Activated naive CD4-positive, alpha-beta T cell (primary cell): ENCODE measurements at places on chromosomes 13 and 19.

GRCh38 chr13:65300220-65300619 lies 1929.9 kb downstream of the PCDH9 start:
- DNase-seq: no peak

- no peak for DNase-seq
Observed at GRCh38 chr19:15317392-15318071, 14.8 kb downstream of the BRD4 start.

DNA sequence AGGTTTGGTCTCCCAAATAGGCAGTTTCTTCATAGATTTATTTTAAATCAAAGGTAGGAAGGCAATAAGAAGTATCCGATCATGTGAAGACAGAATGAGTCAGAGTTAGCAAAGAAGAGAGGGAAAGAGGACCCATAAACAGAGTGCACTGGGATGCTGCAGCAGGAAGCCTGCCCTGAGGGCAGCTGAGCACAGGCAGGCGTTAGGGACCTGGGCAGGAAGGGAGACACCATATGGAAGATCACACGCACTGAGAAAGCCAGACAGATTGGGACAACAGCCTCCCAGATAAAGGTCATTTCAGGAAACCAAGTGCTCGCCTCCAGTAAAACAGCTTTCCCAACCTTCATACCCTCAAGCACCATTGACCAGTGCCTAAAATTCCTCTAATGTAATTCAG lies 598.0 kb downstream of the EFNB2 start:
- no peak for DNase-seq

GRCh38 chr13:67101730-67102467 lies 128.2 kb downstream of the PCDH9 start:
- no peak for DNase-seq

GRCh38 chr13:52711286-52711685 lies 28.3 kb downstream of the CNMD start:
- DNase-seq: no peak

DNA sequence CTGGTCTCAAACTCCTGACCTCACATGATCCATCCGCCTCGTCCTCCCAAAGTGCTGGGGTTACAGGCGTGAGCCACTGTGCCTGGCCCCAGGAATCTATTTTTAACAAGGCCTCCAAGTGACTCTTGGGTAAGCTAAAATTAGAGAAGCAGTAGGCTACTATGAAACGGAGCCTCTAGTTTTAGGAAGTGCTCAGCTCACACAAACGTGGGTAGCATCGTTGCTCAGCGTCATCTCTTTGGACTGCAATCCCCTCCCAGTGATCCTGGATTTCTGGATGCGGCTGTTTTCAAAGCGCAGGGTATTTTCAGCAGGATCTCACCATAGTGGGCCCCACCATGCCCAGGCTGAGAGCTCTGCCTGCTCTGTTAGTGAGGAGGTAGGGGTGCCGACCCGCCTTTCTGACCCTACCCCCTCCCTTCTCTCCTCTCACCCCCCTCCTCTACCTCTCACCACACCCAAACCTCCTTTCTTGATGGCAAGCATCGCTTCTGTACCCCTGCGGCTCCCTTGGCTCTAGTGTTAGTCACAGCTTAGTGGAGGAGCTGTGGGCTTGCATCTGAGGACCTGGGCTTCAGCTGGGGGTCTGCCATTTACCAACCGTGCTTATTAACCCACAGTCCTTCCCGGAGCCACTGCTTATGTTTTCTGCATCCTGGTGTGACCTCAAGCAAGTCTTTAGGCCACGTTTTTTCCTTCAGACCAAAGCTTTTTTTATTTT lies 34.2 kb downstream of the GJA3 start:
- no peak for DNase-seq

GRCh38 chr19:7674010-7675005 lies 2.6 kb upstream of the MCEMP1 start:
- DNase-seq: no peak

GRCh38 chr13:86446311-86446710 lies 647.1 kb upstream of the SLITRK6 start:
- DNase-seq: no peak

DNA sequence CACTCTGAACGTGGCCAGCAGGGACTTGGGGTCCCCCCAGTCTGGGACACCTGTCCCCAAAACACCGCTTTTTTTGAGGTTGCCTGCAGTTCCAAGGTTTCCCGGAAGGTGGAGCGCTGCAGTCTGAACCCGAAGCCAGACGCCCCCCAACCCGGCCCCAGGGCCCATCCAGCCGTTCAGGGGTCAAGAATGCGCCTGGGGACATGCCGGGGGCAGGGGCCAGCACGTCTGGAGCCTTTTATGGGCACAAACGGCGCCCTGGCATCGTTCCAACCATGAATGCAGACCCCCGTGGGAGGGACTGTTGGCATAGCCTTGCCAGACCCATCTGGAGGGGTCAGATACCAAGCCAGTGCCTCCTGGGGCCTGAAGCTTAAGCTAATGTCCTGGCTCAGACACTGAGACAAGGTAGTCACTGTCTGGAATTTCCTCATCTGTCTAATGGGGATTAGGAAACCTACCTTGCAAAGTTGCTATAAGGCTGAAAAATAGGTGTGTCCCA lies 6.9 kb downstream of the S1PR5 start:
- DNase-seq: peak; percentile 50

GRCh38 chr13:24187185-24187584 lies 26.7 kb downstream of the SPATA13 start:
- DNase-seq: no peak

DNA sequence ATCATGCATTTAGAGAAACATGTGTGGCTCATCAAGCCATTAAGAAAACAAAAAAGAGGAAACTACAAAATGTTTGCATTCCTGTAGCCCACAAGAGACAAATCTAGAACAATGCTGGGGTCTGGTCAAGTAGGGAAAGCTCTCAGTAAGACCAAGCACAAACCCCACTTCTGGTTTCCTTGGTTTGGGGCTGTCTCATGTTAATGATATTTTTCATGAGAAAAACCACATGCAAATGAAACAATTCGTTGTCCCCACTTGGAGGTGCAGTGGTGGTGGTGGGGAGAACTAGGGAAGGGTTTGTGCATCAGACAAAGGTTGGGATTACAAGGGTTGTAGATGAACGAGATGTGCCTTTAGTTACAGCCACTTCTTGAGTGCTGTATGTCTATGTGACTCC lies 7.0 kb upstream of the RB1 start:
- no peak for DNase-seq

GRCh38 chr19:46674416-46675178 lies 13.6 kb upstream of the DACT3 start:
- no peak for DNase-seq

GRCh38 chr19:28166025-28166424 lies 1046.9 kb downstream of the UQCRFS1 start:
- no peak for DNase-seq

DNA sequence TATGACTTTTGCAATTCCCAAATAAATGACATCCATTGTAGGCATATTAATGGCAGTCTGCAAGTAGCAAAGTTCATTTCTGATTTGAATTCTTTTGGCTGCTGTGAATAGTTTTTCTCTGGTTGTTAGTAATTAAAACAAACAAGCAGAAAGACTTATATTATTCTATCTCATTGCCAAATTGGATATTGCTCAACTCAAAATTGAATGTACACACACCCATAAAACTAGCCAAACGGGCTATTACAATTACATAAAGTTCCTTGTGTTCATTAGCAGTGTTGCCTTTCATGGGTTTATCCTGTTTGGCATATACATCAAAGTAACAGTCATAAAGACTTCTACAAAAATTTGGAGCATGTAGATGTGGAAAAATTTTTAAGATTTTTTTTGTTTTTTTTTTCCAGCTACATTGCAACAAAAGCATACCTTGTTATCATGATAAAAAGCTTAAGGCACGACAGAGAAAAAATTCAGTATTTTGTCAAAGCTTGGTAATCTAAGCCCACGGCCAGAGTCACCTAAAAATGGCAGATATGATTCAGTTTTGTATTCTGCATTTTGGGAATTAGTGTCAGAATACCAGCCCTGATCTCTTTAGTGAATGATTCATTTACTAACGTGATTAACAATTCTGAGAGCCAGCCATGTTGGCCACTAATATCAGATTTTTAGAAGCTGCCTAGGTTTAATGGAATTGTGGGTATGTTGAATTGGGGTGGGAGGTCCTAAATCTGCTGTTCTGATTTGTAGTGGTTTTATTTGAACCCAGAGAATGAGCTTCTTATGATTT lies 108.4 kb downstream of the KLF5 start:
- no peak for DNase-seq

DNA sequence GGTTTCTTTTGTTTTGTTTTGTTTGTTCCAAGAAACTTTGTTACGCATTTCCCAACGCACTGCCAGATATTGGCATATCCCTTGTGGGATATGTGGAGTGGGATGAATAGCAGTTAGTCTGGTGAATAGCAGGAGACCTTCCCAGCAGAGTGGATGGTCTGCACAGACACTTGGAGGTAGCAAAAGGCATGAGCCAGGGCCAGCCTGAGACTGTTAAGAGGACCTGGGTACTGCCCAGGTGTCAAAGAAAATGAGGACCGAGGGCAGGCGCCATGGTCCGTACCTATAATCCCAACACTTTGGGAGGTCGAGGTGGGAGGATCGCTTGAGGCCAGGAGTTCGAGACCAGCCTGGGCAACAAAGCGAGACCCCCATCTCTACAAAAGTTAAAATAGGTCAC lies 13.5 kb upstream of the PDCD5 start:
- no peak for DNase-seq

GRCh38 chr13:50129706-50130122 lies 114.5 kb downstream of the KCNRG start:
- DNase-seq: no peak

DNA sequence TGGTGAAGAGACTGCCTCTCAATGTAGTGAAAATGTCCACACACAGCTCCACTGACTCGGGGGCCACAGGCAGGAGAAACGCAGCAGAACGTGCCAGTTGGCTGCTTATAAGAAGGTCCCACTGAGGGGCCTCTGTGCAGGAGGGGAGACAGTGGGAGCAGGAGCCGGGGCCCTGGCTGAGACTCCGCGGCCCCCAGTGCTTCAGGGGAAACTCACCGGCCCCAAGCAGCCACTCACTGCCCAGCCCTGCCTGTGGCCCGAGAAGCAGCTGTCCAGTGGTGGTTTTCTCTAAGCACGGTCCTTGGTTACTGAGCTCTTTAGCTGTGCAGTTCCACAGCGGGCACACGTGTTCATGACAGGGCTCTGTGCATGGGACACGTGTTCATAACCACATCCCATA lies 91.9 kb upstream of the MCF2L start:
- DNase-seq: no peak
